ENCODE measurements at places on chromosomes 12 and 14. TPM values are rescaled to one million over a fixed set of nuclear protein-coding genes. Genes with fewer than 3 reads are reported as not detected.

MYF6 gene
- not detected for total RNA-seq

DNA sequence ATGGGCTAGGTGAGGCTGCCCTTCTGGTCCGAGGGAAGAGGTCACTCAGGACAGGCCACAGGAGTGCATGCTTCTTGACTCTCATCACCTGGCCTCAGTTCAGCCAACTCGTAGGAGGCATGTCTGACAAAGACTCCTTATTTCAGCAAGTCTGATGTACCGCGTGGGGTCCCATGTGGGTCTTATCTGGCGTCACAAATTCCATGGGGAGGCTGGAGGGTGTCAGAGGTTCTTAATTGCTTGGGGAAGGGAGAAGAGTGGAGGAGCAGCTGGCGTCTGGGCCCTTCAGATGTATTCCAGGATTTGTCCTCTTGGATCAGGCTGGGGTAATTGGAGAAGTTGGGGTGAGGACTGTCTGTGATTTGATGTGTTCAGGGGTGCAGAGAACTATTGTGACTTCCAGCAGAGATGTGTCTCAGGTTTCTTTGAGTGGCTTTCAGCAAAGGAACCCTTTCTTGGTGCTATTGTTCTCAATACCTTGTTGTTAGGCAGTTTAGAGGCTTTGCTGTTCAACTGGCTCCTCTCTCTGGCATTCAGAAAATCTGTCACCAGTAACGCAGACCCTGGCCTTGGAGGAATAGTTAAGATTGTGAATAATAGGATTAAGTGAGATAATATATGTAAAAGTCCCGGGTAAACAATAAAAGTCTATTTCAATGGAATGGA lies 60.1 kb downstream of the SUSD6 start:
- DNase-seq = no peak

DNA sequence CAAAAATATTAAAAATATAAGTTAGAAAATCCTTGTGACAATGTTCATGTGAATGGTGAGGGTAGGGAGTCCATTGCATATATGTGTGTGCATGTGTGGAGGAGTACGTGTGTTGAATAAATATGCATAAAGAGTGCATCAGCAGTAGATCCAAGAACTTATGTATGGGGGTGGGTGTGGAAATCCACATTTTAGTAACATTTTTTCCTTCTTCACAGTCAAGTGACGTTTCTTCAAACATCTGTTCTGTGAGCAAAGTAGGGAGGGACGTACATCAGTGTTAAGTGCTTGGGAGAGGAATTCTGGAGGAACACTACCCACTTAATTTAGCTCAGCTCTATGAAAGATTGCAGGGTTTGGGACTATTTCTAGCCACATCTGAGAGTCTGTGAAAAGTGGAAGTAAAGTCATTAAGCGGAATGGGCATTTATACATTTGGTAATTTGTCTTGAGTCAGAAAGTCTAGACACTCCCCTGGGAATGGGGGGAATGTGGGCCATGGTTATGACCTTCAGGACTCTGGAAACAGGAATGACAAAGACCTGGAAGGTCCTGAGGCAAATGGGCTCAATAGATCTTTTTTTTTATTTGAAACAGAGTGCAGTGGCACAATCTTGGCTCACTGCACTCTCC lies 156.4 kb upstream of the PLXNC1 start:
- no peak for DNase-seq

TOMM20L gene
- not detected for total RNA-seq

BEST3 gene
- not detected for total RNA-seq

DNA sequence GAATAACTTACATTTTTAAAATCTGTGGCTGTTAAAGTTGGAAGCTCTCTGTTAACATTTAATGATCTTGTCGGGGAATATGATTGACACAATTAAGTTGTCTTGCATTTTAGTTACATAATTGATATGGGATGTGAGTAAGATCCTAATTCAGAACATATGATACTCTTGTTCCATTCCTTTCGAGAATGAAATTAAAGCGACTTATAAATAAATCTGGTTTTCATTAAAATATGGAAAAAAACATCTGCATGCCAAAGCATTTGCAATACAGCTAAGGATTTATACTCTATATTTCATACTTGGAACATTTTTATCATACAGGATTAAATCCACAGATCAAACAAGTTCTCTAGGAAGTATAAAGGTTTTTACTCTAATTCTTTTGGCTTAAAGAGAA lies 52.0 kb downstream of the SLC38A6 start:
- DNase-seq = no peak

- no peak for DNase-seq
These were observed 28.4 kb upstream of the NEDD1 start for GRCh38 chr12:96878704-96879103.

DNA sequence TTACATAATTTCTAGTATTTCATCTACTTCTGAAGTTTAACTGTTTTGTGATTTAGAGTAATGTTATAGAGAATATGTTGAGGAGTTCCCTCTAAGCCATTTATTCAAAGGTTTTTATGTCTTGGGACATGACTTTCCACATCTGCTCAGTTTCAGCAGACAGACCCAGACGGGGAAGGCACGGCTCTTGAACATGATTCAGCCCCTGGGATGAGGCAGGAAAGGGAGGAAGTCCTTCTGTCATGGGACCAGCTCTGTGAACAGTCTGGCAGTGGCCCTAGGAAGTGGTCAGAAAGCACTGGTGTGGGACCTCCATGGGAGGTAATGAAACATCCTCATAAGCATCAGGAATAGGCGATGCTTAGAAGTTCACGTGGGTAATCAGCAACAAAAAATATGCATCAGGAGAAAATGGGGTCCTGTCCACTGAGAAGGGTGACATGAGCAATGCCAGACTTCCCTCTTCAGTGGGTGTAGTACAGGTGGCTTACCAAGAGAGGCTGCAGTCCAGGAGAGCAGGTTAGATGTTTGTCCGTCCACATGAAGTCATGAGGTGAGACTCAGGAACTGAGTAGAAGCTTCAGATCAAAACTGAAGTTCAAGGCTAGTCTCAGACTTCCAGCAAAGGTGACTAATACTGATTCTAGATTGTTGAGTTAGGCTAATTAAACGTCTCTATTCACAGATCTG lies 248.5 kb downstream of the IPO8 start:
- DNase-seq = no peak

DNA sequence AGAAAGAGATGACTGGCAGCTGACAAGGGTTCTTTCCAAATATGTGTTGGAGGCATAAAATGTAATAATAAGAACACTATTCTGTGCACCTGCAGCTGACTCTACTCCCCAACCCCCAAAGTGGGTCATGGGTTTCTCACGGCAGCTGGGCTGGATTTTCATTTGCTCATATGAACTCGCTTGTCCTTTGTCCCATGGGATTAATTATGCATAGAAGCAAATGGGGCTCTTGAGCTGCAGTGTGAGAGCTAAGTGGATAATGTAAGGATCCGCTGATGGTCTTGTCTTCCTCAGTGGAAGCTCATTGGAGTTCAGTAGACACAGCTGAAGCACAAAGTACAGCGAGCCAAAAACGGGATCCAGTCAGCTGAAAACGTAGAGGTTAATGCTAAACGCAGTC lies 46.3 kb downstream of the TTC8 start:
- no peak for DNase-seq

DNA sequence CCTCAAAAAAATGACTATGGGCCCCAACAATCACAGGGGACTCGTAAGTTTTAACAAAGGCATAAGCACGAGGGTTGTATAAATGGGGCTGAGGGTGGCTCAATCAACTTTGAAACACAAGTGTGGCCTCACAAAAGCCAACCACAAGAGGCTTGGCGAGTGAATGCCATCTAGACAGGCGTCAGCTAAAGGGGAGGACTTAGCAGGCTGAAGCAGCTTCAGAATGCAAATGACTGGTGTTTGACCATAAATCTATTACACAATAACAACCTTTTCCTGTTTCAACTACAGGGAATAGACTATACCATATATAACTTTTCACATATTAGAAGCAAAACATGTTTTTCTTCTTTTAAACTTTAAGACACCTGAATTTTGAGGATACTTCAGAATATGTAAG lies 777.9 kb downstream of the FSCB start:
- no peak for DNase-seq

DNA sequence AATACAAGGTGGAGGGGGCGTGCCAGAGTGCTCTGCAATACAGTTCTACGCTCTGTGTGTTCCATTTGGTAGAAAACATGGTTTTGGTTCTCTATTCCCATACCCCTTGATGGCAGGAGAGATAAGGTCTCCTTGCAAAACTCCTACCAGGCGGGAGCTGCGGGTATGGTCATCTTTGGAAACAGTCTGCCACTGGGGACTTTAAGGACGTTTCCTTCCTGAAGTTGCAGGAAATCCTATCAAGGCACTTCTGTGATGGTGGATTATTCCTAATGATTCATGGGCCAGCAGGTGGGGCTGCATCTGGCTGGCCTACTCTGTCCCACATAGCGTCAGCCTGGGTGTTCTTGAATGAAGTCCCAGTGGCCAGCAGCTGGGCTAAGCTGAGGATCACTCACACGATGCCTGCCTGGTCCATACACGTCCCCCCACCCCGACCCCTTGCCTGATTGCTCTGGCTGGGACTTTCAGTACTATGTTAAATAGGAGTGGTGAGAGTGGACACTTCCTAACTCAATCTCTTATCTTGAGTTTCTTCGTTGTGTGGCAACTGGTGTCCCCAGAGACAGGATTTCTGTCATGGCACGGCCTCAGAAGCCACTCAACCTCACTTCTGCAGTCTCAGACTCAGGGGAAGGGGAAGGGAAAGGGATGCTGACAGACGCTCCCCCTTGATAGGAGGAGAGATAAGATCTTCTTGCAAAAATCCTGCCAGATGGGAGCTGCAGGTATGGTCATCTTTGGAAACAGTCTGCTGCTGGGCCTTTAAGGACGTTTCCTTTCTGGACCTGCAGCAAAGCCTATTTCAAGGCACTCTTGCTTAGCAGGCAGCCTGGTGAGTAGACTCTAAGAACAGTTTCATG lies 61.0 kb upstream of the FKBP4 start:
- DNase-seq = no peak

DNA sequence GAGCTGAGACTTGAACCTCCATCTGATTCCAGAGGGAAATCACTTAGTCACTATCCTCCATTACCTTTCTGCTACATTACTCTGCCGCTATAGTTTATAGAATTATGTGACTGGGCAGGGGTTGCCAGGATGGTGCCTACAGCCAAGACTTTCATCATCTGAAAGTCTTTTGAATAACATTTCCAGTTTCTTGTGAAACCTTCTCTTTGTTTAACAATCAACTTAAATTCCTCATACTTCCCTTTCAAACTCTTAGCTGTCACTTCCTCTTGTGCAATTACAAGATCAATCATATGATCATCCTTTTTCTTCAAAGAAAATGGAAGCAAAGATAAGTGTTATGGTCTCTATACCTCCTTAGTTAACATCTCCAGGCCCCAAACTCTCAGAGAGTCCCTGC lies 25.4 kb upstream of the PELI2 start:
- DNase-seq = no peak

- DNase-seq = no peak
These were observed 3.2 kb upstream of the MEG3 start for GRCh38 chr14:100822532-100823296.

TAS2R9 gene
- not detected for total RNA-seq

DNA sequence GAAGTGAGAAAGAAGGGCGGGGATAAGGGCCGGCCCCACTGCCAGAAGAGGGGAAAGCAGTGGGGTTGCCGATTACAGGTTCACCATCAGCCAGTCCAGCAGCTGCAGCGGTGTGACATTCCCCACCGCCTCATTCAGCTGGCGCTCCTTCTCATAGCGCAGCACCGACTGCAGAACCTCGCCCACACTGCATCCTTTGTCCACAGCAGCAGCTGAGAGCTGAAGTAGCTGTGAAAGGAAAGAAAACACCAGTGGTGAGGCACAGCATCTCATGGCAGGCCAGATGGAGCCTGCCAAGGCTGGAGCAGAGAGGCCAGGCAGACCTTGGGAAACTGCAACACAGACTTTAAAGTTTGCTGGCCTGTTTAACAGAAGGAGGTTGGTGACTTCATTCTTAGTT lies 33.2 kb downstream of the AKAP3 start:
- DNase-seq = no peak

GRCh38 chr14:102568115-102568614 lies 24.3 kb upstream of the RCOR1 start:
- no peak for DNase-seq

MOAP1 gene
- 23.2 TPM for total RNA-seq

APOF gene
- total RNA-seq = not detected

- DNase-seq = no peak
These were observed 272.4 kb downstream of the ALX1 start for GRCh38 chr12:85552461-85552860.

PROX2 gene
- 0.13 TPM for total RNA-seq

- DNase-seq = no peak
These were observed 59.2 kb upstream of the ZDHHC17 start for GRCh38 chr12:76704693-76705092.

All from ureter (tissue), 1 donor.